Left cardiac atrium (tissue), 4 donors: ENCODE measurements at places on chromosomes 4 and X. TPM values are rescaled to one million over a fixed set of nuclear protein-coding genes. Genes with fewer than 3 reads are reported as not detected.

DGAT2L6 gene
- total RNA-seq, result not detected

PPP2R2C gene
- 4.8 TPM for total RNA-seq

CTAG1B gene
- total RNA-seq, result not detected

CPZ gene
- total RNA-seq, result 2.2 TPM

SLC10A7 gene
- total RNA-seq, result 6.8 TPM

MTM1 gene
- 10.4 TPM for total RNA-seq

ATOH1 gene
- not detected for total RNA-seq

DNA sequence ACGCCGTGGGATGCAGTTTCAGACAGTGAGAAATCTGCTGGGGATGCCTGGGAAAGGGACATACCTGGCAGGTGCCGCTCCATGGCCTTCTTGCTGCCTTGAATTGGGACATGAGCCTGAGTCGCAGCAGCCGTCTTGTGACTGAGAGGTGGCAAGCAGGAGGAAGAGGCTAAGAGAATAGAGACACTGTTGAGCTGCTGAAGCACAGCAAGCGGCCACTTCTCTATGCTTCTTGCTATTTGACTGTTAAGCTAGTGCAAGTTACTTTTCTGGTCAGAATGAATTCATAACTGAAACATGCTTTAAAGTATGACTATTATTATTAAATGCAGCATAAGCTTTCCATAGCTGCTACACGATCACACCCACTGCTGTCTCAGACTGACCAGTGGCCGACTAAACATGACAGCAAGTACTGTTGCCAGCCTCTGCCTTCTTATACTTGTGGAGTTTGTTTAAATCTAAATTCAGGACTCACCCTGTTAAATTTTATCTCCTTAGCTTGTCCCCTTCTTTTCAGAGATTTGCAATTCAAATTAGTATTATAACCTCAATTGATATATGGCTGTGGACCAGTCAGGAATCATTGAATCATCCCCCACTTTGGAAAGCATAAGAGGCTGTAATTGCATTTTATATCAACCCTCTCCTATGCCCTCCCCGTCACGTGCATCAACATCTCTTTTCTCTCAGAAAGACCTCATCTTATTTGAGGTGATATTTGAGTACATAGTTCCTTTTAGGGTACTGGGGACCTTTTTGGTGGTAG is 24.8 kb upstream of the ACSL1 start:
- no peak for DNase-seq

DNA sequence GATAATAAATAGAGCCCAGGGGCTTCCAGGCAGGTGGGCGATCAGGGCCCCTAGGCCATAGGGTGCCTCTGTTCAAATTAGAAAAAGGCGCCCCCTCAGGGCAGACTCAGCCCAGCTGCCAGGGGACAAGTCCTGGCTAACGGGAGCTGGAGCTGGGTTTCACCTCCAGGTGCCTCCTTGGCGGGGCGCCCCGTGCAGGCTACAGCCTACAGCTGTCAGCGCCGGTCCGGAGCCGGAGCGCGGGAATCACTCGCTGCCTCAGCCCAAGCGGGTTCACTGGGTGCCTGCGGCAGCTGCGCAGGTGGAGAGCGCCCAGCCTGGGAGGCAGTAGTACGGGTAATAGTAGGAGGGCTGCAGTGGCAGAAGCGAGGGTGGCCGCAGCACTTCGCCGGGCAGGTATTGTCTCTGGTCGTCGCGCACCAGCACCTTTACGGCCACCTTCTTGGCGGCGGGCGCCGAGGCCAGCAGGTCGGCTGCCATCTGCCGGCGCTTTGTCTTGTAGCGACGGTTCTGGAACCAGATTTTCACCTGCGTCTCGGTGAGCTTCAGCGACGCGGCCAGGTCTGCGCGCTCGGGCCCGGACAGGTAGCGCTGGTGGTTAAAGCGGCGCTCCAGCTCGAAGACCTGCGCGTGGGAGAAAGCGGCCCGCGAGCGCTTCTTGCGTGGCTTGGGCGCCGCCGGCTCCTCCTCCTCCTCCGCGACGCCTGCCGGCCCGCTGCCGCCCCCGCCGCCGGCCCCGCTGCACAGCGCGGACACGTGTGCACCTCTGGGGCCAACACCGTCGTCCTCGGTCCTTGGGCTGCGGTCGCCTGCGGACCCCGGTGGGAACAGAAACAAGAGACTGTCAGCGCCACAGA is 2.4 kb downstream of the NKX3-2 start:
- no peak for DNase-seq

DNA sequence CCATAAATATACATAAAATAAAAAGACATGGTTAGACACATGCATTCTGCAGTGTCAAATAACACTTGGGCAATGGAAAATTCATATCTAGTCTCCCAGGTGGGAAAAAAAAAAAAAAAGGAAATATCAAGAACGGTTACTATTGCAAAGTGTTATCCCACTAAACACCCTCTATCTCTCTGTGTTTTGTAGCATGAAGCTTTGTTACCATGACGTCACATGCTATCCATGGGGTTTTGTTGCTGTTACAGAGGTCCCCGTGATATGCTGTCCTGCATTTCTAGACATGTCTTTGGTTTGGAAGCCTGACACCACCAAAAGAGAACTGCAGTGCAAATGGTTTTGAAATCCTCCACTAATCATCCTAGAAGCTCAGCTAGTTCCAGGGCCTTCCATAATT is 50.7 kb upstream of the TLR3 start:
- no peak for DNase-seq

- no peak for DNase-seq
Measured at GRCh38 chrX:45843518-45843917, 642.8 kb upstream of the DIPK2B start.

- DNase-seq, result no peak
Measured at GRCh38 chr4:75287738-75288517, 226.3 kb downstream of the RCHY1 start.

DNA sequence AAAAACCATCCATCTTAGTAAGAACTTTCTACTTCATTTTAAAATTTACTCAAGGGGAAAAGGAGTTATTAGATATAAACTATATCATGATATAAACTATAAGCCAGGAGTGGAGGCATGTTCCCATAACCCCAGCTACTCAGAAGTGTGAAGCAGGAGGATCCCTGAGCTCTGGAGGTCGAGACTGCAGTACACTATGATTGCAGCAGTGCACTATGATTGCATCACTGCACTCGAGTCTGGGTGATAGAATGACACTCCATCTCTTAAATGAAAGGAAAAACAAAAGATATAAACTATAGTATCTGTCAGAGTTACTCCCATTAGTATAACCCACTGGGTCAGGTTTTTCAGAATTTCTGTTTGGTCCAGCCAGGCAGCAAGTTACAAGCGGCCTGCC is 47.6 kb downstream of the RPS3A start:
- DNase-seq, result no peak

- DNase-seq, result no peak
Measured at GRCh38 chr4:53512608-53513007, 78.7 kb downstream of the LNX1 start.

DNA sequence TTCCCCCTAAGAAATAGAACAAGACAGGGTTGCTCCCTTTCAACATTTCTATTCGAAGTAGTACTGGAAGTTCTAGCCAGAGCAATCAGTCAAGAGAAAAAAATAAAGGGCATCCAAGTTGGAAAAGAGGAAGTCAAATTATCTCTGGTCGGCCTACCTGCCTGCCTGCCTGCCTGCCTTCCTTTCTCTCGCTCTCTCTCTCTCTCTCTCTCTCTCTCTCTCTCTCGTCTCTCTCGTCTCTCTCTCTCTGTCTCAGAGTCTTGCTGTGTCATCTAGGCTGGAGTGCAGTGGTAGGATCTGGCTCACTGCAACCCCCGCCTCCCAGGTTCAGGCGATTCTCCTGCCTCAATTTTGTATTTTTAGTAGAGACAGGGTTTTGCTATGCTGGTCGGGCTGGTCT is 42.9 kb downstream of the CCKAR start:
- DNase-seq, result no peak

- DNase-seq, result no peak
Measured at GRCh38 chrX:11628399-11628798, 37.3 kb downstream of the ARHGAP6 start.

- DNase-seq, result no peak
Measured at GRCh38 chr4:128590034-128590740, 219.3 kb upstream of the JADE1 start.

DNA sequence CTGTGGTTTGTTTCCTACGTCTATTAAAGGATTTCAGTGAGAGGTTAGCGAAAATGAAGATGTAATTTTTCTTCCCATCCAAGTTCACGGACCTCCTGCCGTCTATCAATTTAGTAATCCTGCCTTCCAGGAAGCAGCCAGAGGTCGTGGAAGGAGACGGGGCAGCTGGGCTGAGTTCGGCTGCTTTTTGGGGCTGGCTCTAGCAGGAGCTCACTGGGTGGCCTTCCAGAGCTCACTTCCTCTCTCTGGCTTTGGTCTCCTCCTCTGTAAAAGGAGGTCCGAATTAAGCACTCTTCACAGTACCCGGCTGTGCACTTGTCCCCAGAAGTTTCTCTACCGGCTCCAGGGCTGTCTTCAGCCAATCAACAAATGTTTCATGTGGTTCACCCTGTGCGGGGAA is 295.4 kb downstream of the BCOR start:
- no peak for DNase-seq

- DNase-seq, result no peak
Measured at GRCh38 chr4:136400829-136401228, 1131.5 kb downstream of the PCDH18 start.

- DNase-seq, result no peak
Measured at GRCh38 chr4:86834901-86835300, 14.3 kb downstream of the SLC10A6 start.
